ENCODE measurements at places on chromosomes 5 and 9.

- no peak for DNase-seq
Measured at GRCh38 chr5:61286446-61287132, 45.5 kb upstream of the ZSWIM6 start.

GRCh38 chr9:90801973-90802322 lies 329 bp downstream of the SYK start:
- DNase-seq, result no peak

DNA sequence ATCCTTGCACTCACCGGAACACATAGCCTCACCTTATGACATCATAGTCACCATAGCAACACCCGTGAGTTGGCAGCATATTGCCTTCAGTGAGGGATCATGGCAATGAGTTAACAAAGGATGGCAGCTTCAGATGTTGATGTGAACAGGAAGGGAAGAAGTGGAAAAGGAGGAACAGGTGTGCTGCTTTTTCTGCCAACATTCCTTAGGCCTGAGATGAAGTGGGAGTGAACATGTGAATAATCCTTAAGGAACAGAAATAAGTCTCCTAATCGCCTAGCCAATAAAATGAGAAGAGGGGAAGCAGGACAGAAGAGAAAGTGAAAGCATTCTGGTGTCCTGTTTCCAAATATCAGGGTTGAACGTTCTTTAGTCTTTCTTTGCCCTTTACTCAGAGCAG lies 360.0 kb downstream of the BRINP1 start:
- no peak for DNase-seq

DNA sequence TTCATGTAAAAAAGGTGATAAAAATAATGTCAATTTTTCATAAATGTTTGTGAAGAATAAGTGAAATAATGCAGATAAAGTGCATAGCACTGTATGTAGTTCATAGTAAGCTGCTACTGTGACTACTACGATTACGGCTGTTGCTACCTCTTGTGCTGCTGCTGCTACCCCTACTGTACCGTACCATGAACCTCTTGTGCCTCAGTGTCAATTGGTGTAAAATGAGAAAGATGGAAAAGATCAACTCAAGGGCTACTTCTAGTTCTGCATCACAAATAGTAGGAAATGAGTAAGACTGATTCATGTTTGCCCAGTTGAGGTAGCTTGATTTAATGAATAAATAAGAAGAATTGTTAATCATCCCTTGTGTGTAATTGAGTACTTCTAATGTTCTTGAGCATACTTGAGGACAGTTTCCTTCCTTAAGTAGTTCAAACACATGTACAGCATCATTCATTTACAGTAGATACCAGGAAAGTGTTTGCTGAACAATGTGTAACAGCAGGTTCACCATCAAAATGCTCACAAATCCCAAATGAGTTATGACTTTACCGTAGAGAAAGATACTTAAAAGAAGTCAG lies 200.0 kb upstream of the ATP10B start:
- DNase-seq, result no peak

DNA sequence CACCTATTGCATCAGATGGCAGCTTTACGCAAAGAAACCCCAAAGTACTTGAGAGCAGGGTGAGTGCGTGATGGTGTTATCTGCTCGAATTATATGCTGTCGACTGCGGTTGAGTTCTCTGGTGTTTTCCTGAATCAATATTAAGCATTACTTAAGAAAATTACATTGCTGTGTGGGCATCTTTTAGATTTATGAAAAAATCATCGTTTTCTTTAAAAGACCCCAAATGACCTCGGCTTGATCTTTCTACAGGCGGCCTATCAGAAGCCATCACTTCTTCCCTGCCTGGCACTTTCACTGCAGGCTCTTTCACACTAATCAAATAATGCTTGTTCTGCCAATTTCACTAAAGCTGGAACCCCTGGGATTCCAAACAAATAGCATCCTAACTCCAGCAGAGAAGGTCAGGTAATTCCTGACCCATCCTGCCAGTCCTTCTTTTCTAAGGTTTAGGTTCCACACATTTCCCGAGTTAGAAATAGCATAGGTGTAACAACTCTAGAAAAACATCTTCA lies 1.7 kb downstream of the UBE2QL1 start:
- no peak for DNase-seq

DNA sequence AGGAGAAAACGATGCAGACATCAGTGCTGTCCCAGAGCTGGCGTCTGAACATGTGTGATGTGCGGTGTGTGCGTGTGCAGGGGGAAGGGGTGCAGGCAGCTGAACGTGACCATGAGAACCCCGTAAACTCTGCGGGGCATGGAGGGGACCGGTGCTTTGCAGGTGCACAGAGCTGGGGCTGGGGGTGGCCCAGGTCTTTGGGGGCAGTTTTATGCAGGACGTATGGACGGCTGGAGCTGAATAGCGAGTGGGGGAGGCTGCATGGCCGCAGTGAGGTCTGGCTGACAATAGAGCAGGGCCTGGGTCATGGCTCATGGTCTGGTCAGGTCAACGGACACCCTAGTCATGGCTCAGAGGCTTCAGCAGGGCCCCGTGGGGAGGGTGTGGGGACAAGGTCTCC lies 3.3 kb upstream of the EXOC3 start:
- no peak for DNase-seq

DNA sequence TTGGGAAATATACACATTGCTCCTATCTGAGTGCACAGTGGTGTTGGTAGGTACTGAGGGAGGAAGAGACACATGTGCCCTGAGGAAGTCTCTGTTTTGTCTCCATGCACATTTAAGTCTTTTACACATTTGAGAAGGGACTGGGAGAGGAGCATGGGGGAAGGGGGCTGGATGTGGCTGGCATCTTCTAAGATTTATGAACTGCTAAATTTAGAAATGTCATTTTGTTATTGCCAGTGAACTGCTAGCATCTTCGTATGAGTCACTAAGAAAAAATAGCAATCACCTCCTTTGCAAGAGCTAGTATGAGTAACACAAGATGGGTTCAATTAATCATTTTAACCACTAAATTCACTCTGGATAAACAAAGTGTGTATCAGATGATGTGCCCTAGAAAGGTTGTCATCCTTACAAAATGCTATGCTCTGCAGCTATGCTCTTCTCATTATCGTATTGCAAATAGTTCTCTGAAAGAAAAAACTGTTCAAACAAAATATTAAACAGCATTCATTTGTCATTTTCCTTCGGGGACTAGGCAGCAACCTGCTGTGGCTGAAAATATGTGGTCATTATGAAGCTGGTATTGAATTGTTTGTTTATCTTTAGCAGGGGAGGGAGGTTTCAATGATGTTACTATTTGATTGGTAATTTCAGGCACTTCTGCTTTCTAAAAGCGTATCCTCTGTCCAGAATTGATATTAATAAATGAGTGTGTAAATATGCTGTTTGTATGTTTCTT lies 236.5 kb downstream of the DMRTA1 start:
- DNase-seq, result no peak

DNA sequence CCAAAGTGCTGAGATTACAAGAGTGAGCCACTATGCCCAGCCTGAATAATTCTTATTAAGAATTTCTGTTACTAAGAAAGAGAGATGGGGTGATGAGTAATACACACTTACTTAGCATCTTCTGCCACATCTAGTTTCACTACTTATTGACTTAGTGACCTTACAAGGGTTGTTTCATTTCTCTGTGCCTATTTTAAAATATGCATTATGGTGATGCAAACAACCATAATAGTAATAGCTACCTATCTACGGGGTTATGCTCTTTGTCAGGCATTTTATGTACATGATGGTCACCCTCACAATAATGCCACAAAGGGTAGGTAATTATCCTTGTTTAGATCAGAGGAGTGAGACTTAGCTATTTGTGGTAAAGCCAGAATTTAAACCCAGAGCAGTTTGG lies 499.0 kb upstream of the SGCD start:
- no peak for DNase-seq

DNA sequence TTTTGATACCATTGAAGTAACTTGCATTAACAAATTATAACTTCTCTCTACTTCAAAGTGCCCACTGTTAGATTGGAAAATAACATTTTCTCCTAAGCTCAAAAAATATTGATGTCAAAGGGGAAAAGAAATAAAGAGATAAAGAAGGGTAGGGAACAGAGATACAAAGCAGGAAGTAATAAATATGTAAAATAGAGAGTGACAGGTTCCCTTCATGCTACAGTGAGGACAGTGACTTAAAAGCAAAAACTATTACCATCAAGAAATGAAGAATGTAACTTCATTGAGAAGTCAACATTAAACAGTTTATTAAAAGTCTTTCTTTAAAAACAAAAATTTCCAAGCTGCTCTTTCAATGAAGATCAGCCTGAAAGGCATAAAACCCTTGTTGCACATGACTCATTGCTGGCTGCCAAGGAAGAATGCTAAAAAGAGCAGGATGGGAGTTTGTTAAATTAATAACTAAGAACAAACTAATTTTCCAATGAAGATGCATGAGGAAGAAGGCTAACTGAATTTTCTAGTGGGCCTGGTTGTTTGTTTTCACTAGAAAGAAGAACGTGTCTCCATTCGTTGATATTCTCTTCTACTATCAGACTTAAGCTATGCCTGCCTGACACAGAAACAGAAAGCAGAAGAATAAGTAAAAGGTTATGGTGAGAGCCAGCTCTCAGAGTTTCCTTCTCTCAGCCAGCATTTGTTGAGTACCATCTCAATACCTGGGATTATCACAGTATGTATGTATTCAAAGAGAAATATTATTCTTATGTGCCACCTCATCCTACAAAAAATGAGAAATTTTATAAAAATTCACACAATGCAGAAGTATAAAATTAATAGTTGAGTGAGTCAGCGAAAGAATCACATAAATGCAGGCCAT lies 197.8 kb upstream of the NREP start:
- no peak for DNase-seq

- DNase-seq, result no peak
Measured at GRCh38 chr5:144035046-144035740, 135.3 kb downstream of the YIPF5 start.

DNA sequence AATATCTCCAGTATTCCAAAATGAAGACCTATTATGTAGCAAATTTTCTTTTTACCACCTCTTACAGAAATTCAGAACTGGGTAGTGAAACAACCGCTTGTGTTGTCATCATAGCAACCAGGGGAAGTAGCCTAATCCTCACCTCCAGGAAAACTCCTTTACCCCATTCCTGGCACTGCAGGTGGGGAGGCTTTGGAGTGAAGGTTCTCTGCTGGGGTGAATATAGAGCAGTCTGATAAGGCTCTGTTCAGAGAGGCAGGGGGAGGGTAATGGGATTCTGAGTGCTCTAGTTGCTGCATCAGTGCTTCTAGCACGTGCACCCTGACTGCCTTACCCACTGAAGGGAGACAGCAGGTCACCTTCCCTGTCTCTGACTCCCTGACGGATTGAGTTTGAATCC lies 116.2 kb downstream of the MAN2A1 start:
- no peak for DNase-seq

DNA sequence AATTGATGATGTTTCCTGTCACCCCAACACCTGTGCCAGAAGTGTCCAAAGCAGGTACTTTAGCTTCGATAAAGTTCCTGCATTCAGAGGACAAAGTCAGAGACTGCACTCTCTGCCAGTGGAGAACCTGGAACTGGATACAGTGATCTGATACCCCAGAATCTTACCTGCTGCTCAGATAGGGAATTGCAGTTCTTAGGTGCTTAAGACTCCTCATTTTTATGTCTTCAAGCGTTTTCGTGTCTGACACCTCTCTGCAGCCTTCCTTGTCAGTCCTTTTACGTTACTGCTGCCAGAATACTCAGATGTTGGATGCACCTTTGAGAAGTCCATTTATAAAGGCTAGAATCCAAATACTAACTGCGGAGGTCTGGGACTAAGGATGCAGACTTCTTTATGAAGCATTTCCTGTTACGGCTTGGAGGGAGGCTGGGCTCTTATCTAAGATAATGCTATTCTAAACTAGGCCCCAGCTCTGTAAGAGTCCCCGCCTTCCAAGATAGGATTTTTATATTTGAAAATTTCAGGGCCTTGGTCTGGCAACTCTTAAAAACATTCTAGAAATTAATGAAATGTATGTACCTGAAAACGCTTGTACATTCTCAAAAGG lies 1.9 kb downstream of the ISOC1 start:
- no peak for DNase-seq

DNA sequence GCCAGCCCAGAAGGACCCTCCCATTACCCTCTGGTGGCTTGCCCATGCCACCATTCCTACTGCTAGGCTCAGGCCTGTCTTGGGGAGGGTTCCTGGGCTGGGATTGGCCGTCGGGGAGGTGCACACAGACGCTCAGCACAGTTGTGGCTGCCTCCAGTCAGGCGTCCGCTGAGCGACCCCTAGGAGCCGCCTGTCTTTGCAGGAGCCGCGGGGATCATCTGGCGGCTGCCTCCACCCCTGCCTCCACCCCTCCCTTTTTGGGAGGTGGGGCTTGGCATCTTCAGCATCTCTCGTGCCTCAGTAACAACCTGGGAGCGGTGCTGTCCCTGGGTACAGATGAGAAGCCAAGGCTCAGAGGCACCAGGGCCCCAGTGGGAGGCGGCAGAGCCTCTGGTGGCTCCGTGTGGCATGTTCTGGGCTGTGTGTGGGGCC lies 39.6 kb downstream of the RXRA start:
- no peak for DNase-seq

- DNase-seq, result no peak
Measured at GRCh38 chr5:136052692-136053335, 24.0 kb downstream of the TGFBI start.

DNA sequence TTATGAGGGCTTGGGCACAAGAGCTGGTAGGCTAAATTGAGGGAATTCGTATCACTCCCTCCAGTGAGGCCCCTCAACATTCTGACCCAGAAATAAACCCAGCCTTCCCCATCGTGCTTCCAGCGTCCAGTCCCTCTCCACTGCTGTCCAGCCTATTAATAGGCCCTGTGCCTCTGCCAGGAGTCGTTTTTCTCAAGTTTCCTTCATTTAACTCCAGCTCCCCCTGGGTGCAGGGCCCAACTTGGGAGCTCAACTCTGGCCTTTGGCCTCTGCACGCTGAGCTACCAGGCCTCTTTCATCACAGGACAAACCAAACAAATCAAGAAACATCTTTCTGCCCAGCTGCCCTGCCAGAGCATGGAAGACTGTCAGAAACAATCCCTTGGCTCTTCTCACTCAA lies 10.0 kb downstream of the HBEGF start:
- no peak for DNase-seq

DNA sequence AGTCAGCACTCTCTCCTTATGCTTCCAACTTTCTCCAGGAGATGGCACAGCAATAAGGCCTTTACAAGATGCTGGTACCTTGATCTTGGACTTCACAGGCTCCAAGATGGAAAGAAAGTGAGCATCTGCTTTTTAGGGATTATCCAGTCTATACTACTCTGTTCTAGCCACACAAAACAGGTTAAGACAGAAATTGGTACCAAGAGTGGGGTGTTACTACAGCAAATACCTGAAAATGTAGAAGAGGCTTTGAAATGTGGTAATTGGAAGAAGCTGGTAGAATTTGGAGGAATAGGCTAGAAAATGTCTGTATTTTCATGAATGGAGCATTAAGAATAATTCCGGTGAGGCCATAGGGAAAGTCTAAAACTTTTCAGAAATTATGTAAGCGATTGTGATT lies 484.8 kb upstream of the GRIA1 start:
- DNase-seq, result no peak

DNA sequence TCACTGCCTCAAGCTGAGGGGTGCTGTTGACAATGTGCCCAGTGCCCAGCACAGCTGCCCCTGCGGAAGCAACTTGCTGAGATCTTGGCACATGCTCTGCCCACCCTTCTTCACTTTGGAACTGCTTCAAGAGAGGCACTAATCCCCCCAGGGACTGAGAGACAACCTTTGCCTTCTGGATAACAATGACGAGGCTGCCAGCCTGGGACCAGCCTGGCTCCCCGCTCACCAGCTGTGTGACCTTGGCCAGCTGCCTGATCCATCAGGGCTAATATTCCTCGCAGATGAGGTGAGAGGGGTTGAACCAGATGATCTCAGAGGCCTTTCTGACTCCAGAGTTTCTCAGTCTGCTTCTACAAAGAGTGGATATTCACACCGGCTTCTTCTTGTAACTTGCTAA lies 81.0 kb downstream of the SHB start:
- no peak for DNase-seq

Data from CD4-positive, alpha-beta T cell treated with Interleukin-1 beta for 1 hour (primary cell).